ENCODE measurements at places on chromosomes 1 and 21. TPM values are rescaled to one million over a fixed set of nuclear protein-coding genes. Genes with fewer than 3 reads are reported as not detected.

DNA sequence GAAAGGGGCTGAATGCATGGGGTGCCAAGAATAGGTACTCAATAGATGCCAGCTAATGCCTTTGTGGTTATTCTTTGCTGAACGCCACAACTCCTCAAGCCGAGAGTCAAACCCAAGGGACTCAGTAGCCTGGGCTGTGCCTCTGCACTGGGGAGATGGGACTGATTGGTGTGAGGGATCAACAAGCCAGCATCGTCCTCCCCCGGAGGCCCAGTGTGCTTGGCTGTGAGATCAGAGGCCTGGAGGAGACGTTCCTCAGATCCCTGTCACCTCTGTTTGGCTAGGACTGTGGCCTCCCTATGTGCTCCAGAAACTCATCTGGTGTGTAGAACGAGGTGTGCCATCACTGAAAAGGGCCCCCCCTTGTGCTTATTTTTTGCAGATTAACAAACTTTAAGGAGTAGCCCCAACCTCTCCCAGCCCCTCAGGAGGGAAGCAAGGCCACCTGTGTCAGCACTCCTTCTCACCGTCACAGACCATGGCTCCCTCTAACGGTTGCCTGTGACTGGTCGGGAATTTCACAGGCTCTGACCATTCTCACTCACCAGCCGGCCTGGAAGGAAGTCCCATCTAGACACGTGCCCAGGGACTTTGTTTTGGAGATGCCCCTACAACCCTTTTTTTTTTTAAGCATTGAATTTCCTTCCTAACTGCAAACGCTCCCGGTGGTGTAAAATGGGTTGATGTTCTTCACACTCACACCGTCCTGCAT is 194.0 kb upstream of the VAMP3 start:
- no peak for DNase-seq
- no peaks in the 10 kb centered on the region for H3K4me1 ChIP-seq
- H3K27ac ChIP-seq, result no peak overlapping the region
- H3K4me3 ChIP-seq, result no peak overlapping the region
- H3K36me3 ChIP-seq, result no peaks in the 10 kb centered on the region
- H3K27me3 ChIP-seq, result no peaks in the 10 kb centered on the region

PCP4 gene
- total RNA-seq, result 0.45 TPM

GRCh38 chr21:45280178-45280821 is 7.4 kb downstream of the POFUT2 start:
- no peak overlapping the region for H3K4me3 ChIP-seq
- no peaks in the 10 kb centered on the region for H3K4me1 ChIP-seq
- peaks cover 11% of the 10 kb centered on the region for H3K36me3 ChIP-seq
- DNase-seq, result no peak
- no peak overlapping the region for H3K27ac ChIP-seq

C1orf94 gene
- not detected for total RNA-seq

Data from neural crest cell (in vitro differentiated cells).